ENCODE measurements at places on chromosomes 7 and 10.

DNA sequence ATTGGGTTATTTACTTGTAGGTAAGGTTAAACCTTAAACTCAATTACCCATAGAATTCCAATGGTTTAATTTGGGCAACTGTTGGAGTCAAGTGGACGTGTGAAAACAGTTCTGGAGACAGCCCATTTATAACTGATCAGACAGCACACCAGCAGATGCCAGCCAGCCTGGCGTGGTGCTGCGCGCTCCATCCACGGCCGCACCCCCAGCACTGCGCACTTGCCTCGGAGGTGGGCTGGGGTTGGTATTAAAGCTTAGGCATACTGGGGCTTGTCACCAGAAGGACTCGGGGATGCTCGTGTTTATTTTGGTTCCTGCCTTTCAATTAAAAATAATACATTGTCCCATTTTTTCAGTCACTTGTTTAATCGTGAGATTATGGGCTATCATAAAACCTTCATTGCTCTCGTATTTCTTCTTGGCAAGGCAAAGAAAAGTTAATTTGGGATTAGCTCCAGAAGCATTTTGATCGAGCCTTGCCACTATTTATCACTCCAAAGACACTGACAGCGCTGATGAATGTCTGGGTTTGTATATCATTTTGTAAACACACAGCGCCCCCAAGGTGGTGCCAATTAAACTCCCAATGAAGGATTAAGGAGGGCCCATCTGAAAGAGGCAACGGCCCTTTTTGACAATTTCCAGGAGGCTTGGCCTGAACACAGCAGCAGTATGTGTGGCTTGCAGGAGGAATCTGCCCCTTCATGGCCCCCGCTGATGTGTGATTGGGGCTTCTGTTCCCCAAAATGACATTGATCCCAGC lies 204.5 kb upstream of the CXCL12 start:
- no peak for DNase-seq

- DNase-seq = no peak
Observed at GRCh38 chr10:29473087-29473356, 161.7 kb downstream of the SVIL start.

- no peak for DNase-seq
Observed at GRCh38 chr10:99235658-99236626, at the start of gene HPSE2. Gene HPSE2 (minus strand): TSS chr10:99235852.

- DNase-seq = no peak
Observed at GRCh38 chr7:139597028-139597427, 73.5 kb downstream of the CLEC2L start.

DNA sequence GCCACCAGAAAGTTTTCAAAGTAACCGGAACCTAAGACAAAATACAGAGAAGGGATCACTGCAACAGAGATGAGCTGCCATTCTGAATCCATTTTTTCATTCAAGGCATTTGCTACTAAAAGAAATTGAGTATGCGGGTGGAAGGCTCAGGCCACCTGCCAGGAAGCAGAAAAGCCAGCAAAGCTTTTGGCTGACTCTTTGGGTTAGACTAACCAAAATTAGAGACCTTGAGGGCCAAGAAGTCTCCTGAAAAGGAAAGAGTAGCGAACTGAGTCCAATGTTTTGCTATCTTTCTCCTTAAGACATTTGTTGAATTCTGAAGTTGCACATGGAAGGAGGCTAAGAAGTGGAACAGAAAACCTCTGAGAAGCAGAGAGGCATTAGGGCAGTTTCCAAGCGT lies 79.0 kb downstream of the FAS start:
- DNase-seq = no peak

DNA sequence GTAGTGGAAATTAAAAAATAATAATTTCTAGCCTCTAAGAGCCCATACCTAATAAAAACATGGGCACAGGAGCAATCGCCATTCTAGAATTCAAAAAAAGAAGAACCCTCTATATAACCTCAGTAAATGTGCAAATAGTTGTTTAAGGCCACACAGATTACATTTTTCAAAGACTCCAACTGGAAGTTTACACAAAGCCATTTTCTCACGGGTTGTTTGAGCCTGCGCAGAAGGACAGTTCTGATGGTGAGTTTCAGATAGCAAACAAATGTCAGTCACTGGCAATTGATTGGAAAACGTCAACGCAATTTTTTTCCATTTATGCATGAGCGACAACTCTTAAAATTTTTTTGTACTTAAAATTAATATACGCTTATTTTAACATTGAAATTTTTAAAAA lies 23.0 kb upstream of the ELMO1 start:
- DNase-seq = no peak

DNA sequence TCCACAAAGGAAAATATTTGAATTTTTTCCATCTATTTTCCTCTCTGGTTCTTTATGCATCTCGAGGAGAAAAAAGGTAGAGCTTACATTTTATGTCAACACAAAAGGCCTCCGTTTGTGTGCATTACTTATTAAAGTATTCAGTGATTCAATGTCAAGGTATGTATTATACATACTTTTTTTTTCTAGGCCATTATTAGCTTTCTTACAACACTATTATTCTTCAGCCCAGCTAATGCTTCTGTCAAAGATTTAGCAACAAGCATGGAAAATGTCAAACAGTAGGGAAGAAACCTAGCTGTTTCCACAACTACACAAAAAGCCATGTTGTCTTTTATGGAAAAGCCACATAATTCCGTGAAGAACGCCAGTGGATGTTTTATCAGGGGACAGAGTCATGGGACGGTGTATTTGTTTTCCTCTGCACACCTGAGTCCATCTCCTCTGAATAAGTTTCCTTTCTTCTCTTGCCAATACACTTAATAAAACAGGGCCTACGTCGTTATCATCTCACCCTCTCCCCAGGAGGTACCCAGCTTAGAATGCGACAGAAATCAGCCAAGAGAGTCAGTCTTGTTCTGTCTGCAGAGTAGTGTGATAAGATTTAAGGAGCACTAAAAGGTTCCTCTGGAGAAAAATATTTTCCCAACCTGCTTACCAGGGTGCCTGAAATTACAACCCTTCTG lies 209.7 kb upstream of the AUTS2 start:
- DNase-seq = no peak

DNA sequence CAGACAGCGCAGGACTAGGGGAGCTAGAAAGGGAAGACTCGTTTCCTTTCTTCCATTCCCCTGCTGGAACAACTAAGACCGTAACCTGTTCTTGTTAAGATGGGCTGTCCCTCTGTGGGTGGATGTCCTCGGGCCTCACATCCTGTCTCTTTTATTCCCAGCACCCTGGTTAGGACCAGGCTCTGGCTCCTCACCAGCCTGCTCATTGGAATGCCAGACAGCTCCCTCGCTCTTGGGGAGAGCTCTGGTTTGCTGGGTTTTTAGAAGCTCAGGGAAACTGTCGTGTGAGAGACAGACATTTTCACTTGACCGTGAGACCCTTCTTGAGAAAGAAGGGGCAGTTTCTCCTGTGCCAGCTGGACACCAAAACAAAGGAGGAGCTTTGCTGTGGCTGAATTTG lies 58.1 kb upstream of the HABP2 start:
- no peak for DNase-seq

DNA sequence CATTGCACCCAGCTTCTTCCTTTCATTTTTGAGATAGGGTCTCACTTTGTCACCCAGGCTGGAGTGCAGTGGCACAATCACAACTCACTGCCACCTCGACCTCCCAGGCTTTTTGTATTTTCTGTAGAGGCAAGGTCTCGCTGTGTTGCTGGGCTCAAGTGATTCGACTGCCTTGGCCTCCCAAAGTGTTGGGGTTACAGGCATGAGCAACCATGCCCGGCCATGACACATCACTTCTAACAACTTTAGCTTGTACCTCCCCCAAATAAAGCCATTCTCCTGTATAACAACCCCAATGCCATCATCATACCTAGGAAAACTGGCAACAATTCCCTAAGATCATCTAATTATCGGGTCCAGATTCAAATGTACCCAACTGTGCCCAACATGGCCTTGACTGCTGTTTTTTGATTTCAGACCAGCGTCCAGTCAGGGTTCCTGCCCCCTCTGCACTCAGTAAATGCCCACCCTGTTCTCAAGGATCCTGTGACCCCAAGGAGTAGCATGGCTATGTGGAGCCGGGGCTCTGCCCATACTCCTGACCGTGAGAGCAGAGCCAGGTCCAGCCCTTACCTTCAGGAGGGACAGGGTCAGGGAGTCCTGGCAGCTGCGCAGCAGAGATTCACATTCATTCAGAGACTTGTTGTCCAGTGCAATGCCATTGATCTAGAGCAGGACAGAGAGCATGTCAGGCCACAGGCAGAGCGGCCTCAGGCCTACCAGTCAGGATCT lies 102.6 kb downstream of the DLG5 start:
- DNase-seq = no peak

GRCh38 chr10:7513936-7514335 lies 103.1 kb upstream of the SFMBT2 start:
- no peak for DNase-seq

- DNase-seq = no peak
Observed at GRCh38 chr7:50558294-50559053, 6.7 kb downstream of the DDC start.

- no peak for DNase-seq
Observed at GRCh38 chr10:70053841-70054288, 1.2 kb downstream of the MACROH2A2 start.

GRCh38 chr10:97234400-97234799 lies 48.6 kb upstream of the SLIT1 start:
- DNase-seq = no peak

- DNase-seq = no peak
Observed at GRCh38 chr7:99768471-99768870, 15.5 kb downstream of the CYP3A4 start.

DNA sequence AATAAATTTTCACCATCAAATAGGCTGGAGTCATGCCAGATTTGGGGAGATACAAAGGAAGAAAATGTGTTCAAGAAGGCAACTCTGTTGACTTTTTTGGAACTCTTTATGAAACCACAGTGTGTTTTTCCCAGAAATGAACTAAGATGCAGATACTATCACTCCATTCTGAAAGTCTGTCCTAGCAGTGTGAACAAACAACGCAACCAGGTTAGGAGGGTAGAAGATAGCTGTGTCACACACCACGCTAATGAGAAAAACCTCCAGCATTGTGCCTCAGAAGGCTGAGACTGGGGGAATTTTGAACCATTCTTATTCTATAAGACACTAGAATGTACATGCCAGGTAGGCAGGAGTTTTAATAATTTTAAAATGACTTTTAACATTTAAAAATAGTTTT lies 15.9 kb upstream of the ATP6V0A4 start:
- DNase-seq = no peak

GRCh38 chr7:155733582-155734444 lies 78.5 kb downstream of the SHH start:
- no peak for DNase-seq

- no peak for DNase-seq
Observed at GRCh38 chr10:121064491-121064890, 213.3 kb downstream of the WDR11 start.

- no peak for DNase-seq
Observed at GRCh38 chr10:28480628-28480965, 52.3 kb upstream of the WAC start.

DNA sequence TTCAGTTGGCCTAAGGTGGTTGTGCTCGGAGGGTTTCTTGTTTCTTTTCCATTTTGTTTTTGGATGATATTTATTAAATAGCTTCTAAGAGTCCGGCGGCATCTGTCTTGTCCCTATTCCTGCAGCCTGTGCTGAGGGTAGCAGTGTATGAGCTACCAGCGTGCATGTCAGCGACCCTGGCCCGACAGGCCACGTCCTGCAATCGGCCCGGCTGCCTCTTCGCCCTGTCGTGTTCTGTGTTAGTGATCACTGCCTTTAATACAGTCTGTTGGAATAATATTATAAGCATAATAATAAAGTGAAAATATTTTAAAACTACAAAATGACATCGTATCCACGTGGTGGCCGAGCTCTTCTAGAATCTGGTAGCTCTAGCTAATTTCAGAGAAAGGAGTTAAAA lies 20.4 kb downstream of the GATA3 start:
- DNase-seq = no peak

- no peak for DNase-seq
Observed at GRCh38 chr7:113636727-113637421, 281.9 kb downstream of the PPP1R3A start.

DNA sequence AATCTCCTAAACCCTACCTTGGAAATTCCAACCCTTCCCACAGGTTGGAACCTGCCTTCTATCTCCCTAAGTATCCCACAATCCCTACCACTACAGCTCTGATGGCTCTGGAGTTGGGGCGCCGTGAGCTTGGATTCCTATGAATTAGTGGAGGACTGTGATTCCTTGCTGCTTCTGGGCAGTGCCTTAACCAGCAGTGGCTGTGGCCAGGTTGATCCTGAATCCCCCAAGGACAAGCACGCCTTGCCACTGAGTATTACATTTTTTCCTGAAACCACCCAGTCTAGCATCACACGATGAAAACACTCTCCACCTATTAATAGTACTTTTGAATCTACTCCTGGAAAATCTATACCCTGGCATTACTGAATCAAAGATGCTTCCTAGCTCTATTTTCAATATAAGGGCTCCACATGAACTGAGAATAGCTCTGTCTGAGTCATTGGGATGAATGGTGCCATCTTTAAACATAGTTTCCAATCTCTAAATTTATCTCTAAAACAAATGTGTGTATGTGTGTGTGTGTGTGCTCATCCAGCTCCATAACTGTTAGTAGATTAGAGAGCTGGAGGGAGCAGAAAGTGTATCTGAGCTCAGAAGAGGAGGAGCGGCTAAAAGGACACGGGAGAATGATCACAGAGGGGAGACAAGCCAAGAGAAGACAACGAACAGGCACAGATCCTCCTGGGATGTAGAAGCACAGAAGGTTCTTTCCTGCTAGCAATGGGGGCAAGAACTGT lies 11.9 kb upstream of the INPP5F start:
- no peak for DNase-seq

GRCh38 chr7:120486164-120486563 lies 213.2 kb downstream of the KCND2 start:
- no peak for DNase-seq

- no peak for DNase-seq
Observed at GRCh38 chr10:22483132-22483531, 137.8 kb downstream of the SPAG6 start.

DNA sequence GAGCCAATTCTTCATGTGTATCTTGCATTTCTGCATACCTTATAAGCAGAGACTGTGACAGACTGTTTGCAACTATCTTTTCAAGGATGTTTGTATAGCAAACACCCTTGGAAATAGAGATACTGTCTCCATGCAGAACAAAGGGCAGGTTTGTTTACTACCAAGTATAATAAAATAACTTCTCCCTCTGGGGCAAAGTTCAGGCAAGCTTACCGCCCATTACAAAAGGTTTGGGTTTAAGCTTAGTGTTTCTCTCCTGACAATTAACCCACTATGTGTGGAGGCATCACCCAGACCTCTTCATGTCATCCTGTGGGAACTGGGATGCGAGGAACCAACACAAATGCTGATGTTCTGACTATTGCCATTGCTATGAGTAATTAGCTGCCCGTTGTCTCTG lies 479.1 kb upstream of the ZMIZ1 start:
- DNase-seq = no peak

GRCh38 chr10:8095959-8096358 lies 41.5 kb downstream of the GATA3 start:
- DNase-seq = no peak

GRCh38 chr7:121605317-121605680 lies 209.2 kb upstream of the FAM3C start:
- DNase-seq = no peak

DNA sequence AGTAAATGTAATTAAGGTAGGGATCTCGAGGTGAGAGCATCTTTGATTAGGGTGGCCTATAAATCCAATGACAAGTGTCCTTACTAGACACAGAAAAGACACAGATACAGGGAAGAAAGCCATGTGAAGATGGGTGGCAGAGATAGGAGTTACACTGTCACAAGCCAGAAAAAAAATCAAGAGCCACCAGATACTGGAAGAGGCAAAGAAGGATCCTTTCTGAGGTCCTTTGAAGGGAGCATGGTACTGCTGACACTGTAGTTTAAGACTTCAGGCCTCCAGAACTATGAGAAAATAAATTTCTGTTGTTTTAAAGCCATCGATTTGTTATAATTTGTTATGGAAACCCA lies 56.6 kb downstream of the MKLN1 start:
- DNase-seq = no peak
